Spinal cord (tissue), 10 donors: ENCODE measurements at places on chromosomes 13 and 19. TPM values are rescaled to one million over a fixed set of nuclear protein-coding genes. Genes with fewer than 3 reads are reported as not detected.
A peak's percentile ranks its signal among the peaks of the same experiment; 100 is the strongest.

GRCh38 chr13:62837895-62838294, 1422.2 kb upstream of the PCDH20 start:
- no peak for DNase-seq

GRCh38 chr13:65985612-65986011, 1244.5 kb downstream of the PCDH9 start:
- DNase-seq: no peak

GRCh38 chr19:16327911-16328823, 3.5 kb downstream of the KLF2 start:
- no peak for DNase-seq

- no peak for DNase-seq
These were observed 22.8 kb upstream of the ZNF564 start for GRCh38 chr19:12574036-12574435.

Gene SIAH3
- 15.1 TPM for polyA plus RNA-seq

- DNase-seq: no peak
These were observed 43.9 kb downstream of the SIAH3 start for GRCh38 chr13:45807520-45808099.

DNA sequence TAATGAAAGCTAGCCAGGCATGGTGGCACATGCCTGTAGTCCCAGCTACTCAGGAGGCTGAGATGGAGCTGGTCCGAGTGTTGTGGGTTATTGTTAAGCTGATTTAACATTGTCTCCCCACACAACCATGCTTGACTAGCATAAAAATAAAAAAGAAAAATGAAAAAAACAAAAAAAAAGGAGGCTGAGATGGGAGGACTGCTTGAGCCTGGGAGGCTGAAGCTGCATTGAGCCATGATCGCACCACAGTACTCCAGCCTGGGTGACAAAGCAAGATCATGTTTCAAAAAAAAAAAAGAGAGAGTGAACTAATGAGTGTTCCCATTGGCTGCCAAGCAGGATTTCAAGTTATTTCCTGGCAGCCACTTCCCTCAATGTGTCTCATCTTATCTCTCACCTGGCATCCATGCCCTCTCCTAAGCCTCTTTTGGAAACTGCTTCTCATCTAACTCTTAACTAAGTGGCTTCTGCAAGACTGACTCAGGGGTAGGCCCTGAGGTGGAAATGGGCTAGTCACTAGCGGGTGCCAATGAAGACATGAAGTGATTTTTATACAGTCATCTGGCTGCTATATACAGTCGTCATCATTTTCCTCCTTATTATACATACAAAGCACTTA, 4.9 kb downstream of the THAP8 start:
- no peak for DNase-seq

GRCh38 chr13:37360556-37360955, 238.0 kb downstream of the POSTN start:
- no peak for DNase-seq

DNA sequence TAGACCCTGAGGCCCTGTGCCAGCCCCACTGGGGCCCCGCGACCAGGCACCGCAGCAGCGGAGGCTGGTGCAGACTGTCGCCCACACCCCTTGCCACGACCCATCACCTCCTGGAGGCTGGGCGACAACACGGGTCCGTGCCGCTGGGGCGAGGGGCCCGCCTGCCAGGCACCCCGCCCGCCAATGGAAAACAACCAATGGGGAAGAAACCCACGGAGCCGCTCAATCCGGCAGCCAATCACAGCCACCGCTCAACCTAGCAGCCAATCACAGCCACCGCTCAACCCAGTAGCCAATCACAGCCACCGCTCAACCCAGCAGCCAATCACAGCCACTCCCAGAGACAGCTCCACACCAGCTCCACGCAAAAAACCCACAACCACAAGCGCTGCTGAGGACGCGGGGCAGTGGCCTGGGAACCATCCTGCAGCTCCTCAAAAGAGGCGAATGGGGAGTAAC, 29.7 kb downstream of the GPX4 start:
- no peak for DNase-seq

GRCh38 chr19:15265850-15266248, 33.6 kb upstream of the EPHX3 start:
- peak; percentile 71 for DNase-seq

DNA sequence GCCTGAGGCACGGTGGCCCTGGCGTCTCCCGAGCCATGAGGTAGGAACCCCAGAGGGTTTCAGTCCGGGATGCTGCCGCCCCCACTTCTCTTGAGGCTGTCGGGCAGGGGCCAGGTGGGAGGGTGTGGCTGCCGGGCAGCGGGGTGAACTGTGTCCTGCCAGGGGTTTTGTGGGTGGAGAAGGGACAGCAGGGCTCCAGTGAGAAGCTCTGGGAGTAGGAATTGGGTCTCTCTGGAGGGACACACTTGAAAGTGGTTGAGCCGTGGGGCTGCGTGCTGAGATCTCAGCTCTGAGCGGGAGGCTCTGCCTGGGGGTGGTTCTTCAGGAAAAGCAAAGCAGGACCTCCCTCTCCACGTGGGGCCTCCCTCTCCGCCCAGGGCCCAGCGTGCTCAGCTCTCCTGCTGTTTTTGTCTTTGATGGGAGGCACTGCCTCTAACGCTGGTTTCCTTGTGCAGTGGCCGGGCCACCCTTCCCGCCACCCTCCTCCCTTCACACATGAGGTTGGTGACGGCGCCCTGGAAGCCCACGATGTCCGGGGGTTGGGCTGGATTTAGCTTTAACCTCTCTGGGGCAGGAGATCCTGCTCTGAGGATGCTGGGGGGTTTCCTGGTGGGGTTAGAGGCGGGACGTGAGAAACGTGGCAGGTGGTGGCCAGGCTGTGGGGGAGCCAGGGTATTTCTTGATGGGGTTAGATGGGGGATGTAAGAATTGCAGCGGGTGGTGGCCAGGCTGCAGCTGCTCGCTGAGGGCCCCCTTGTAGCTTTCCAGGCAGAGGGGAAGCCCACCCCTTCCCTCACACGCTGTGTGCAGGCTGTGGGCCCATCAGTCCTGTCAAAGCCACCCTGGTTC, 15.3 kb upstream of the ZNF554 start:
- no peak for DNase-seq

GRCh38 chr19:12792051-12792852, 966 bp downstream of the JUNB start:
- no peak for DNase-seq

Gene ZNF154
- polyA plus RNA-seq: 24.2 TPM

DNA sequence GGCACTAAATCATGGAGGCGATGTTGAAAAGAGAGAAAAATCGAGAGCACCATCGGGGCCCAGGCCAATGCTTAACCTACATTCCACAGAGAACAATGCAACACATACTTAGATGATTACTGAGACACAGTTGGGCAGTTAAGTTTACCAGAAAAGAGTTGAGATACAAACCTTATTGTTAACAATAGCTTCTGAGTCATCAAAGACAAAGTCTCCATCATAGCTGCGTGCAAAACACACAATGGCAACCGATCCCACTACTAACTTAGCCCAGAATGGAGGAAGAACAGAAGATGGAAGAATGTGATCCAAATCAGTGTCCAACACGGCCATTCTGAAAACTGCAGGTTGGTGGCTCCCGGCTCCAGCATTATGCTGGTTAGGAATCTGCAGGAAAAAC, 6.2 kb downstream of the TMTC4 start:
- no peak for DNase-seq

Gene MEIS3
- 115 TPM for polyA plus RNA-seq

DNA sequence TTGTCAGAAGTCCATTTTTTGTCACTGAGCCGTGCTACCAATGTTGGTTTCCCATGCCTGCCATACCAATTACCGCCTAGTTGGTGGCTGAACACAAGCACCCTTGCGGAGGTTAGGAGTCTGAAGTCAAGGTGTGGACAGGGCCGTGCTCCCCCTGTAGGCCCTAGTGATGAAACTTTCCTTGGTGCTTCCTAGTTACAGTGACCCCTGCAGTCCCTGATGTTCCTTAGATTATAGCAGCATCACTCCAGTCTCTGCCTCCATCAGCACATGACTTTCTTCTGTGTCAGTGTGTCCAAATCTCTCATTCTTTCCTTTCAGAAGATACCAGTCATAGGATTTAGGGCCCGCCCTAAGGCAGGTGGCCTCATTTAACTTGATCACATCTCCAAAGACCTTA, 99.0 kb downstream of the MYO16 start:
- no peak for DNase-seq

DNA sequence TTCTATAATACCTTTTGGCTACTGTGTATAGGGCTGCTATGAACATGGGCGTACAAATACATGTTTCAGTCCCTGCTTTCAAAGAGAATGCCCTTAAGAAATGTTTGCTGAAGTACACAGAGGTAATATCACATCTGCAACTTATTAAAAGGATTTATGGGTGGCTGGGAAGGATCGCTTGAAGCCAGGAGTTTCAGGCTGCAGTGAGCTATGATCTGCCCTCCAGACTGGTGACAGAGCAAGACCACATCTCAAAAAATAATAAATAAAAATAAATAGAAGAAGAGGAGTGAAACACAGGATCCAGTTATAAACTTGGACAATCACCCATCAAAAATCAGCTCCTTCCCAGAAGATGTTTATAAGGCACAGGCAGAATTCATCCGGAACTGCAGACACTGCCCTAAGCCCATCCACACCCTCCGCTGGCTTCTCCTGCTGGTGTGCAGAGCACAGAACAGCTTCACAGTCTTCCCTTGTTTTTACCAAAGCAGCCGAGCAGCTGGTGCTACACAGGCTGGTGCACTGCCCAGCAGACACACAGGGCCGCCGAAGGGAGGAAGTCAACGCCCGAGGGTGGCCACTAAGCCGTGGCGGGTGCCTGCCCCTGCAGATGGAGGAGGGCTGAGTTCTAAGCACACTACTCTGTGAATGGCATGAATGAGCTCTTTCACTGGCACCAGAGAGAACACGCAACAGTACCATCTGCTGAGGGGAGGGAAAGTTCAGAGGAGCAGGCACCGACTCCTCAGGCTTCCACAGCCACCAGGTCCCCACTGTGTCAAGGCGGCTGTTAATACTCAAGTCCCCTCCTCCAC, 44.0 kb downstream of the BRD4 start:
- DNase-seq: peak; percentile 72

Gene ZNF709
- 9.5 TPM for polyA plus RNA-seq

Gene RASIP1
- 8.1 TPM for polyA plus RNA-seq

GRCh38 chr19:11482384-11483050, 1.7 kb upstream of the ELAVL3 start:
- peak; percentile 62 for DNase-seq

Gene C2CD4C
- 32.6 TPM for polyA plus RNA-seq

Gene ATXN8OS
- polyA plus RNA-seq: 0.98 TPM

GRCh38 chr19:43331435-43332010, 22.0 kb upstream of the CD177 start:
- DNase-seq: no peak

- no peak for DNase-seq
These were observed 43.2 kb upstream of the TPM4 start for GRCh38 chr19:16033136-16033530.

GRCh38 chr13:49604570-49604969, 19.2 kb upstream of the RCBTB1 start:
- DNase-seq: no peak

DNA sequence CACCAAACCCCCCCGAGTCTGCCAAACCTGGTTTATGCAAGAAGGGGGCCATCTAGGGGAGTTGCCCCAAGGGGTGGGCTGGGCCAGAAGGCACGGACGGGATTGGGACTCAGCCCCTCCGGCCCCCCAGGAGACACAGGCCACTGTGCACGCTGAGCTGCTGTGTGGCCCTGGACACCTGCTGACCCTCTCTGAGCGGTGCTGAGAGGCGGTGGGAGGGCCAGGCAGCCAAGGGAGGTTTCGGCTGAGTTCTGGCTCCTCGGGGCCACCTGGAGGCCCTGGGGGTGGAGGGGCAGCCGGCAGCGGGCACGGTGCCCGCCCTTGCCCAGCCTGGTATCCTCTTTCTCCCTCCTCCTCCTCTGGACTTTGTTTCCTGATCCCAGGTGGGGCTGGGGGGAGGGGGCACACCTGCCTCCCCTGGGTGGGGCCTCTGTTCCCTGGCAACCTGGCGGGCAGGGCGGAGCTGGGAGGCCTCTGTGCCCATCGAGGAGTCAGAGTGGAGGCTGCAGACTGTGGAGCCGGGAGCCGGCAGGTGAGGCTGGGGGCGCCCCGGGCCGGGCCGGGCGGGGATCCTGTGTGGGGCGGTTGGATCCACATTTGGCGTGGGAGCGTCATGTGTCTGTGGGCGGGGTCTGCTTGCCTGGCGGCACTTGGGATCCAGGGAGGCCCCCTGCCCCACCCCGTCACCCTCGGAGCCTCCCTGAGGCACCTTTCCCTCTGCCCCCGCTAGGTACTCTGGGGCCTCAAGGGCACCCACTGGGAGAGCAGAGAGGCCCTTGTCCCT, at the start of gene MISP:
Gene MISP (plus strand): TSS at position 473 of the 784 bp plus-strand sequence. CDS start 5,835 bp downstream, outside the sequence.
- DNase-seq: no peak

GRCh38 chr13:49165798-49166752, 54.1 kb upstream of the MLNR start:
- no peak for DNase-seq

Gene CEACAM16
- not detected for polyA plus RNA-seq

Gene TPRX2
- not detected for polyA plus RNA-seq

DNA sequence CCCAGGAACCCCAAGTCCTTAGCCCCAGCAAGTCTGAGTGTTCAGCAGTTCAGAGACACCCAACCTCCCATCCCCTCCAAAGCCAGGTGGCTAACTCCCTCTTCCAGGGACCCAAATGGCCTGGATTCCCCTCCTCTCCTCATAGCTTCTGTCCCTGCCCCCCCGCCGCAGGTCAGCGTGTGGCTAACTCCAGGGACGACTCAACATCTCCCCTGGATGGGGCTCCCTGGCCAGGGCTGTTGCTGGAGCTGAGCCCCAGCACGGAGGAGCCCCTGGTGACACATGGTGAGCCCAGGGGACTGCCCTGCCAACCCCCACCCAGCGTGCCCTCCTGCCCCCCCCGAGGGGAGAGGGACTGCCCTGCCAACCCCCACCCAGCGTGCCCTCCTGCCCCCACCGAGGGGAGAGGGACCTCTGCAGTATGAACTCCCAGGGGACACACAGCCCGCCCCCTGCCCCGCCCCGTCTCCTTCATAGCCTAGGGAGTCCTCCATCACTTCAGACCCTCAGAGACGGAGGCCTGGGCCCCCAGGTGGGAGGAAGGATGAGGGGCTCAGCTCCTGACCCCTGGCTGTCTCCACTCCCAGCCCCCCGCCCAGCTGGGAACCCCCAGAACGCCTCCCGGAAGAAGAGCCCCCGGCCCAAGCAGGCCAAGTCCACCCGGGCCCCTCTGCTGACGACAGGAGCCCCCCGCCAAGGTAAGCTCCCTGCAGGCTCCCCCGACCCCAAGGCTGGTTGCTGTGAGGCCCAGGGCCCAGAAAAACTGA, 1.7 kb downstream of the SSC5D start:
- no peak for DNase-seq

Gene C13orf42
- 0.20 TPM for polyA plus RNA-seq

- DNase-seq: no peak
These were observed 241.9 kb upstream of the ZNF507 start for GRCh38 chr19:32103541-32103940.

DNA sequence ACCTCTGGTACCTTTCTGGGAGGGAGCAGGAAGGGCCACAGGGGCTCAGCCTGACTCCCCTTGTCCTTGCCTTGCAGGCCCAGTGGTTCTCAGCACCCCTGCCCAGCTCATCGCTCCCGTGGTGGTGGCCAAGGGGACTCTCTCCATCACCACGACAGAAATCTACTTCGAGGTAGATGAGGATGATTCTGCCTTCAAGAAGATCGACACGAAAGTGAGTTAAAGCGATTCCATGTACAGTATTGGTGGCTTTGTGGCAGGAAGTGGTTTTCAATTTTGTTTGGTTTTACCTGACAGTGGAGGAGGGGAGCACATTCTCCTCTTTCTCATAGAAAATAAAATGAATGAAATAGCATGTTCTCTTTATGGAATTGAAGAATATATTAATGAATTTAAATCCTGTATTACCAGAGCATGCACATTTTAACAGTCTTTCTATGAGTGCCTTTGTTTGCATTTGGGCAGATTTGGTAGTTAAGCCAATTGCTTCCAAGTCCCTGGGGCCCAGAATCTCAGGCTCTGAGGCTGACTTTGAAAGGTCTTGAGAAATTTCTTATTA, 4.1 kb downstream of the MAB21L1 start:
- peak; percentile 23 for DNase-seq
